ENCODE measurements at places on chromosomes 5 and 9. TPM values are rescaled to one million over a fixed set of nuclear protein-coding genes. Genes with fewer than 3 reads are reported as not detected.

- no peak for DNase-seq
Measured at GRCh38 chr5:150085191-150085912, 1.0 kb downstream of the CSF1R start.

SLC6A18 gene
- not detected for polyA plus RNA-seq

ZNF189 gene
- polyA plus RNA-seq, result 0.60 TPM

DNA sequence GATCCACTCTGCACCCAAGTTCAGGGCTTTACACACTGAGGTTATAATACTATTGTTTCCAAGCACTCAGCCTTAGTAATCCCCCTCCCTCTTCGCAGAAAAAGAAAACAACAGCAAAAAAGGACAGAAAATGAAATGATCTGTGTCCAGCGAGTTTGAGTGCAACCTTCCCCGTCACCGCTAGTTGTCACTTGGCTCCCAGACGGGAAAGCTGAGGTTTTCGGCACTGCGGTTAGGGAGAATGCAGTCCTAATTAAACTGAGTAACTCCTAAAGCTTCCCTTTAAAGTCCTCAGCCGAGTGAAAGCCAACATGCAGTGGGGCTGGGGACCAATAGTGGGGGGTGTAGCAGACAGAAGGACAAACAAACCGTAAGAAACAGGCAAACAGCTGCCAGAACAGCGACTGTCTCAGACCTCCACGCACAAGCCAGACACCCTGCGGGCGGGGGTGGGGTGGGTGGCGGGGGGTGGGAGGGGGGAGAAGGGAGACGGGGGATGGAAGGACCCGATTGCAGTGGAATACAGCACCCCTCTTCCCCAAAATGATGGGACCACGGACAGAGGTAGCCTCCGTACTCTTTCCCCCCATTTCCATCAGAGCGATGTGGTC, 680 bp downstream of the GLRA1 start:
- no peak for DNase-seq

KIF4B gene
- not detected for polyA plus RNA-seq

LOX gene
- not detected for polyA plus RNA-seq

SLCO4C1 gene
- polyA plus RNA-seq, result 7.8 TPM

CATSPER3 gene
- polyA plus RNA-seq, result 0.53 TPM

GRCh38 chr5:138263581-138263980, 10.8 kb downstream of the GFRA3 start:
- no peak for DNase-seq

TRIM23 gene
- polyA plus RNA-seq, result 10.8 TPM

BARHL1 gene
- polyA plus RNA-seq, result not detected

GRCh38 chr5:34598177-34598794, 57.8 kb upstream of the RAI14 start:
- no peak for DNase-seq

NUDT2 gene
- 35.4 TPM for polyA plus RNA-seq

Measured in immature natural killer cell (primary cell).